ENCODE measurements at places on chromosomes 13 and 19.

- peak; percentile 92 for DNase-seq
Measured at GRCh38 chr19:46697204-46697960, 19.5 kb downstream of the PRKD2 start.

GRCh38 chr13:27641711-27642502, 20.2 kb downstream of the POLR1D start:
- no peak for DNase-seq

DNA sequence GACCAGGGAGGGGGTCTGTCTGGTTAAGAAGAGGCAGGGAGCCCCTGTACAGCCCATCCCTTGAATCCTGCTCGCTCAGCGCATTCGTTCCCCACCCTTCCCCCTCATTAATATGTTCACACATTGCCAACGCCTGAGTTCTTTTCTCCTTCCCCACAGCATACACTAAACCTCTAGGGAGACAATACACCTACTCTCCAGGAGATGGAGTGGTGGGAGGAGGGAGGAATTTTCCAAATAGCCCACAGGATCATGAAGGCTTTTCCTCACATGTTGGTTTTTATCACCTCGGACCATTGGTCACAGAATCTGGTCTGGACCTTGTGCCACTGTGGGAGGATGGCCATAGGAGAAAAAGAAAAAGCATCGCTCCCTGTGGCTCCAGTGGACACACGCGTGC, 294.9 kb downstream of the SHISA2 start:
- no peak for DNase-seq

GRCh38 chr13:111262281-111262680, 58.2 kb upstream of the TEX29 start:
- no peak for DNase-seq
